ENCODE measurements at places on chromosomes 7 and 10.

DNA sequence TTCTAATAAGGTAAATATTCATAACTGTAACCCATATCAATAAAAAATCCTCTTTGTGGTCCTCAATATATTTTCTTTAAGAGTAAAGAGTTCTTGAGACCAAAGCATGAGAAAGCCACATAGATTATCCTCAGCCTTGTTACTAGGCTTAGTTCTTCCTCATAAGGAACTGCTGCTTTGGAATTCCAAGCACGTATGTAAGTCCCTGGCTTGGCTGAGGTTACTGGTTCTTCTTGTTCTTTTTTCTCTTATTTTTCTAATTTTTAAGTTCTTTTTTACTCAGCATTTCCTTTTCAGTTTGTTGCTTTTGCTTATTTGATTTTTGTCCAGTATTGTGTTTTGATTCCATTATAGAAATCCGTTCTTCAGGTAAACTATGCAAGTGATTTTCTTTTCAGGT, 127.3 kb downstream of the MARCHF5 start:
- DNase-seq: no peak

GRCh38 chr10:33681595-33681994, 347.1 kb upstream of the NRP1 start:
- no peak for DNase-seq

- DNase-seq: no peak
Measured at GRCh38 chr7:122544463-122544862, 154.5 kb downstream of the RNF133 start.

GRCh38 chr10:113127261-113127900, 177.3 kb downstream of the TCF7L2 start:
- DNase-seq: no peak

DNA sequence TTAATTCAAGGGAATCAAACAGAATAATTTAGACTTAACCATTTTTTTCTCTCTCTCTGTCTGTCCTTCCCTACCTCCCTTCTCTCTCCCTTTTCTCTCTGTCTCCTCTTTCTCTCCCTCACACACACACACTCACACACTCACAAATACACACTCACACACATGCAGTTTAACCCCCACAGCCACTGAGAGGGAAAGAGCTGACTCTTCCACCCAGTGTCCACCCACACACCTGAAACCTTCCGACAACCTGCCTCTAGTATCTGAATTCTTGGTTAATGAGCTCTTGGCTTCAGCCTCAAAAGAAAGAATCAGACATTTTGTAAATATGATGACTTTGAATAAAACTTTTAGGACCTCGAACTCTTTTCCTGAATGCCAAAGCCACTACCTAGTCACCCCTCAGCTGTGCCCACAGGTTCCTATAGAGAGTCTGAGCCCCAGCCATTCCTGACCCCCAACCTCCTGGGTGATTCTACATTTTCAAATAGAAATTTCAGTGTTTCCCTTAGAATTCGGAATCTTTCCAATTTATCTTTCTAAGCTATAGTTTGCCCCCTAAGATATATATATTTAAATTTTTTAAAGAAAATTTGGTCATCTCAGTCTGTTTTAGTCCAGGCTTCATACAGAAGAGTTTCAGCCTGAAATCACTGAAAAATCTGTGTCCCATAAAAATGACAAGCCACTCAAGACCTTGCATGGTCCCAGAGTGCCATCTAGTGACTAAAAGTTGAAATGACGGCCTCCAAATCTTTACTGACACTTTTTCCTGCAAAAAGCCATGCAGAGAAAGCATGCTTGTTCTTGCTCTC, 202.8 kb downstream of the IPMK start:
- DNase-seq: peak; percentile 13

DNA sequence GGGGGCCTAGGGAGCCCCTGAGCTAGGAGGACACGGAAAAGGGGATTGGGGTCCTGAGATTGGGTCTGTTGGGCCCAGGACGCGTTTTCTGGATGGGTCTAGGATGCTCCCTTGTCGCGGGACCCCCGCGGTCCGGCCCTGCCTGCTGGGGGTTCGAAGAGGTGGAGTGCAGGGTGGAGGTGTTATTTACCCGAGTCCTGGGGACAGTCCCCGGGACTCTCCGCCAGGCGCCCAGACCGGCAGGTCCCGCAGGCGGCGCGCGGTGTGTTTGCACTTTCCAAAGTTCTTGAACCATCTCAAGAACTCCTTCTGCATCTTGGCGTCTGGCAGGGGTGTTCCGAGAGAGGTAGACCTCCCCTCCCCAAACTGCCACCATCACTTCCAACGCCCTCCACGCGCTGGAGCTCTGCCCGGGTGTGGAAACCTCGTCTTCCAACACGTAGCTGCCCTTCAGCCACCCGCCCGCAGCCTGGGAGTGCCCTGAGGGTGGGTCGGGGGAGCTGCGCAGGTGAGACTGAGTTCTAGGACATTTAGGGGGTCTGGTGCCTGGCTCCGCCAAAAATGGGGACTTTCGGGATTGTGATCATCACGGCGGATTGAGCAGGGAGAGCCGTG, 569 bp downstream of the CAV1 start:
- no peak for DNase-seq

DNA sequence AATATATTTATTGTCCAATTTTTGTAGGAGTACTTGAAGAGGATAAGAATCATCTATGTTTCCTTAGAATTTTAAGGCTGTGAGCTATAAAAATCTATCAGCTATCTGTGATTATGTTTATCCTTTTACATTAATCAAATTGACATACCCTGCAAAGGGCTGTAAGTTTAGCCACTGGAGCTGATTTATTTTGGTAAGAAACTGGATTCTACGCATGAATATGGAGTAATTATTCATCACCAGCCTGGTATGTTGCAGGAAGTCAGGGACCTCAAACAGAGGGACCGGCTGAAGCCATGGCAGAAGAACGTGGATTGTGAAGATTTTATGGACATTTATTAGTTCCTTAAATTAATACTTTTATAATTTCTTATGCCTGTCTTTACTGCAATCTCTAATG, 696.9 kb downstream of the DNAJB9 start:
- DNase-seq: no peak

Measured in NCI-H2081 treated with DMSO at 0.1 percent for 48 hours (cell line).